NT2/D1 (cell line): ENCODE measurements at places on chromosomes 4 and X.

- no peak for DNase-seq
These were observed 104.8 kb downstream of the GASK1B start for GRCh38 chr4:158068068-158068467.

GRCh38 chrX:150702966-150703694, 9.9 kb downstream of the MTMR1 start:
- DNase-seq = no peak

- no peak for DNase-seq
These were observed 537.4 kb upstream of the MAGEB18 start for GRCh38 chrX:25600776-25601175.

DNA sequence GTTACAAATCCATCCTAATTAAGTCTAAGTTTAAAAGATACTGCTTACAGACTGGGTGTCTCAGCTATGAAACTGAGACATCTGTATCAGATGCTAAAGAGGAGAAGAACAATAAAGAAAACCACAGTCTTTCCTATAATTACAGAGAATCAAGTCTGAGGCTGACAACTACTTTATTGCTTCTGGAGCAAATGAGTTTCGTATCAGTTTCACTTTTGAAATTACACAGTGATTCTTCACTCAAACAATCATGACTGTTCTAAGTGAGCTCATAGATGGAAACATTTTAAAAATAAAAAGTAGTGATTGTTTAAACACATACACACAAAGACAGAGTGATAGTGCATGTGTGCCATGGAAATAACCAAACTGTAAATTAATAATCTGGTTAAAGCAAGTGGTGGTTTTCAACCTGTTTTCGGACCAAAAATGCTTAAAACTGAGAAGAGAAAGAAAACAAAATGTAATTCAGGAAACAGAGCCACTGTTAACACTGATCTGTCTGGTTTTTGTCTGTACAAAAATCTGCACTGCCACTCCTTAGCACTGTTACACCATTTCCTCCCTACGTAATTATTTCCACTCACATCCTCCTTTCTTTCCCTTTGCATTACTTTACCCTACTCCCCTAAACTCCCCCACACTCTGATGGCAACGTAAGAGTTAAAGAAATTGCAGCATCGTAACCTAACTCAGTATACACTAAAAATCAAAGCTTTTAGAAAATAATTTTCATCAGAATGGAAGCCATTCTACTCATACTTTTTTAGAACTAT, 12.5 kb downstream of the RFC1 start:
- no peak for DNase-seq

GRCh38 chrX:68720851-68721250, 73.4 kb downstream of the STARD8 start:
- no peak for DNase-seq

GRCh38 chr4:165360041-165360695, 18.6 kb upstream of the CPE start:
- DNase-seq = no peak

DNA sequence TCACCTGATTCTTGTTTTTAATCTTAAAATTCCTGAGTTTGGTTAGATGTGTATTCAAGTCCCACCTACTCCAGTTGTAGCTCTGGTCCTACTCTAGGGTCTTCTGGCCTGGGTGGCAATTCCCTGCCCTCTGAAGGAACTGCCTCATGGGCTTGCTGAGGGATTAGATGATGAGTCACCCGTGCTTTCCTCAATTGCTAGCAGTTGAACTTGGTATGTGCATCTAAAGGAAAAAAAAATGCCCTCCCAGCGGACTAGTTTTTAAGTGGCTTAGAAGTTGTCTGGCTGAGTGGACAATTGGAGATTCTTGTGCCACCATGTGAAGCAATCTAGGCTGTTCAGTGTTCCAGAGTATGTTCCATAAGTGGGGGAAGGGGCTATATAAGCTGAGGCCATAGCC, 127.0 kb downstream of the CCNG2 start:
- DNase-seq = no peak

DNA sequence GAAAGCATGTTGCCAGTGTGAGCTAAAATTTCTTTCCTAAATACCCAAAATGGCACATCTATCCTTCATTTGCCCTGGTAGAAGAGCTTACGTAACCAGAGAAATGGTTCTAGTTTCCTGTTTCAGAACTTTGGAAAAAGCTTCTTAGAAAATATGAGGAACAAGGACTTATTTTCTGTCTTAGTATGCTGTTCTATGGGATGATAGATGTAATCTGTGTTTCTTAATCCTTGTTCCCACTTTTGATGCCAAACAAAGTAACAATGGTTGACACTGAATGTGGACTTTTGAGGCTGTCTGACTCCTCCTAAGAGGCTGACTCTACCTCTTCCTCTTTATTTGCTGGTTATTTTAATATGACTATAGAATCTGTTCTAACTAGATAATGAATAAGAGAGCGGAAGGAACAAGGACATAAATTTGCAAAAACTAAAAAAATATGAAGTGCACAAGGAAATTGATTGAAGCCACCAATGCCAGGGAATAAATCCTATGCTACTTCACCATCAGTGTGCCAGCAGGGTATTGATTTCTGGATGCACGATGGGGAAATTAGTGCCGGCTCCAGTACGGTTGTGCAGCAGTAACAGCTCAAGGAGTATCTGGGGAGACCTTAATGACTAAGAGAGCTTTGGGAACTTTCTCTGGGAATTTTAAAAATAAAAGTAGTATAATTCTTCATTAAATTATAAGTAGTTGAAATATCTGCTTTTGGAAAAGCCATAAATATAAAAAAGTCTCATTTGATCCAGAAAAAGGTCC, 39.4 kb upstream of the TET2 start:
- DNase-seq = no peak

DNA sequence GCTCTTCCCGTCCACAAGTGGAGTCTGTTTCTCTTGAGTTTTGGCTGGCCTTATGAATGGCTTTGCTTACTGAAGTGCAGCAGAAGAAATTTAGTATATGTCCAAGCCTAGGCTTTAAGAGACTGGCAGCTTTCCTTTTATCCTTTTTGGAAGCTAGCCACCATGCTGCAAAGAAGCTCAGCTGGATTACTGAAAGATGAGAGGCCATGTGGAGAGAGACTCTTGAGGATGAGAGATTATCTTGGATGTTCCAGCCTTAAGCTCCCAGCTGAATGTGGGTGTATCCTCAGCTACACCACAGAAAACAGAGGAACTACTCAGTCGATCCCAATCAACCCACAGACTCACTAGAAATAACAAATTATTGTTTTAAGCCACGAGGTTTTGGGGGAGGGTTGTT, 12.5 kb downstream of the CCNG2 start:
- no peak for DNase-seq

GRCh38 chr4:749698-750666, 44.4 kb downstream of the PCGF3 start:
- DNase-seq = no peak

GRCh38 chrX:57918750-57919436, 8.6 kb upstream of the ZXDA start:
- no peak for DNase-seq

GRCh38 chrX:56802921-56803849, 74.1 kb downstream of the NBDY start:
- DNase-seq = peak; percentile 22

GRCh38 chr4:163191999-163192398, 25.3 kb upstream of the NAF1 start:
- no peak for DNase-seq

DNA sequence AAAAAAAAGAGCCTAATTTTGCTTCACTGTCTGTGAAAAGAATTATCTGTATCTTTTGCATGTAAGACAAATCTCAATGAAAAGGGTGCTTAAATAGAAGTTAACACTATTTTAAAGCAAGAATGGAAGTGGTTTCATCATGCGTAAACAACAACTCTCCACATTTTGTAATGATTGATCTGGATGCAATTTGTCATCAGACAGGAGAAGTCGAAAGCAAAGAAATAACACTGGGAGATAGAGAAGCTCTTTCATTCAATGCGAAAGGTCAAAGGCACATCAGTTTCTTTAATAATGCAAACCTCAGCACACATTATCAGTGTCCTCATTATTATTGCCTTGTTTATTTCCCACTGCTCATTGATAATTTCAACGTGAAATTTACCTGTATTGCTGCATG, 8.8 kb downstream of the KLKB1 start:
- no peak for DNase-seq

GRCh38 chr4:165927366-165927765, 54.3 kb downstream of the TLL1 start:
- DNase-seq = no peak

- DNase-seq = no peak
These were observed 2.2 kb downstream of the WFS1 start for GRCh38 chr4:6271701-6272465.

DNA sequence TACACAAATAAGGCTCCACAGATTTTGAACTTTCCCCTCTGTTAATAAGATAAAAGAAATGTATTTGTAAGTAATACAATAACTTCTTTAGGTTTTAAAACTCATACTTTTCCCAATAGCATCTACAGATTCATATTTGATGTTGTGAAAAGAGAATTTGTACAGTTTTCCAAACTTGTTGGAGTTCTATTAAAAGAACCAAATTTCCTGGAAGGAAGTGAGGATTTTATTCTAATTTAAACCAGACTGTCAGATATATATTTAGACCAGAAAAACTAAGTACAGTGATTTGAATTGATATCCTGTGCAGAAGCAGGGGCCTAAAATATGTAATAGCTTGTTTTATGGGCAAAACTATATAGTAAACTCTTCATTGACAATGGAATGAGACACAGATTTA, 53.7 kb downstream of the NAA11 start:
- DNase-seq = no peak

DNA sequence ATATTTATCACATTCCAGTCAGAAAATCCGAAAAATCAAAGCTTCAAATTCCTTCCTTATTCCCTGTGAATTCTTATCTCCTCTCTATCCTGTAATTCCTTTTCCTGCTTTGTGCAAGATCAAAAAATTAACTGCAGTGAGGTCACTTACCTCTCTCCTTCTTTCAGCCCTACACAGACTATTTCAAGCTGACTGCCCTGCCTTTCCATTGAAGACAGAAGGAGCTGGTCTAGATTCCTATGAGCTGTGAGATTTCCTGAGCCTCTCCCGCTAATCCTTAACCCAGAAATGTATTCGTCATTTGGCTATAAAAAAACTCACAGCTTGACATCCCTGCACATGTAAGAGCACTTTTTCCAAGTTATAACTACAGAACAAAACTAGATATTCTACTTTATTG, 26.6 kb downstream of the TRIML2 start:
- no peak for DNase-seq

DNA sequence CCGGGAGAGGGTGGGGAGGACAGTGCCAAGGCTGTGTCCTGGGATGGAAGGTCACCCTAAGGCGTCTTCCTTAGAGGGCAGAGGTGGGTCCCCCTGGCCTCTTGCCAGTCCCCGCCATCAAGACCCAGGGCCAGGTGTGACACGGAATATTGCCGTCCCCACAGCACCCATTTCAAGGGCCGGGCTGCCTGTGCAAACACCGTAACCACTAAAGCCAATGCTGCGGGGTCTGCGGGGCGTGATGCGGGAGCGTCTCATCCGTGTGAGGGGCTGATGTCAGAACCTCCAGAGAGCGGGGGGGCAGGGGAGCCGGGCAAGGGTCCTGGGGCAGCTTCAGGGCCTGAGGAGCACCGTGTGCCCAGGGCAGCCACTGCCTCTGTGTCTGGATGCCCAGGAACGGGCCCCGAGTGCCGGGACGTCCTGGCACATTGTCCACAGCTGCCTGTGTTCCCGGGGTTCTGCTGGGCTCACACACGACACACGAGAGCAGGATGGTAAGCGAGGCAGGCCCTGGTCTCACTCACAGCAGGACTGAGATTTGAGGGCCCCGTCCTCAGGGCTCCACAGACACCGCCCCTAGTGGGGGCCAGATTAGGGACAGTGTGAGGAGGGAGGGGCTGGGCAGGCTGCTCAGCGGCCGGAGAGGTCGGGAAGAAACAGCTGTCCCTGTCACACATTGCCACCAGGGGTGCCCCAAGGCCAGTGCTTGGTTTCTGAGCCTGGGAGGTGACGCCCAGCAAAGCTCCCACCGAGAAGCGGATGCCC, 29.2 kb downstream of the NKX1-1 start:
- no peak for DNase-seq
